Stimulated activated CD4-positive, alpha-beta T cell treated with anti-CD3 and anti-CD28 coated beads, Interleukin-4, amount 100 ng/mL, for 1 hour (primary cell): ENCODE measurements at places on chromosomes 6 and 20.

DNA sequence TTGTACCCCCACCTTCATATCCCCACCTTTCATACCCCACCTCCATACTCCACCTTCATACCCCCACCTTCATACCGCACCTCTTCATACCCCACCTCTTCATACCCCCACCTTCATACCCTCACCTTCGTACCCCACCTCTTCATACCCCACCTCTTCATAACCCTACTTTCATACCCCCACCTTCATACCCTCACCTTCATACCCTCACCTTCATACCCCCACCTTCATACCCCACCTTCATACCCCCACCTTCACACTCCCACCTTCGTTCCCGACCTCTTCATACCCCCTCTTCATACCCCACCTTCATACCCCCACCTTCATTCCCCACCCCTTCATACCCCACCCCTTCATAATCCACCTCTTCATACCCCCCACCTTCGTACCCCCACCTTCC is 92.9 kb upstream of the NAA20 start:
- DNase-seq = no peak

- DNase-seq = no peak
Measured at GRCh38 chr6:14310960-14311359, 193.4 kb downstream of the CD83 start.

- no peak for DNase-seq
Measured at GRCh38 chr6:161242779-161243693, 30.8 kb downstream of the AGPAT4 start.

DNA sequence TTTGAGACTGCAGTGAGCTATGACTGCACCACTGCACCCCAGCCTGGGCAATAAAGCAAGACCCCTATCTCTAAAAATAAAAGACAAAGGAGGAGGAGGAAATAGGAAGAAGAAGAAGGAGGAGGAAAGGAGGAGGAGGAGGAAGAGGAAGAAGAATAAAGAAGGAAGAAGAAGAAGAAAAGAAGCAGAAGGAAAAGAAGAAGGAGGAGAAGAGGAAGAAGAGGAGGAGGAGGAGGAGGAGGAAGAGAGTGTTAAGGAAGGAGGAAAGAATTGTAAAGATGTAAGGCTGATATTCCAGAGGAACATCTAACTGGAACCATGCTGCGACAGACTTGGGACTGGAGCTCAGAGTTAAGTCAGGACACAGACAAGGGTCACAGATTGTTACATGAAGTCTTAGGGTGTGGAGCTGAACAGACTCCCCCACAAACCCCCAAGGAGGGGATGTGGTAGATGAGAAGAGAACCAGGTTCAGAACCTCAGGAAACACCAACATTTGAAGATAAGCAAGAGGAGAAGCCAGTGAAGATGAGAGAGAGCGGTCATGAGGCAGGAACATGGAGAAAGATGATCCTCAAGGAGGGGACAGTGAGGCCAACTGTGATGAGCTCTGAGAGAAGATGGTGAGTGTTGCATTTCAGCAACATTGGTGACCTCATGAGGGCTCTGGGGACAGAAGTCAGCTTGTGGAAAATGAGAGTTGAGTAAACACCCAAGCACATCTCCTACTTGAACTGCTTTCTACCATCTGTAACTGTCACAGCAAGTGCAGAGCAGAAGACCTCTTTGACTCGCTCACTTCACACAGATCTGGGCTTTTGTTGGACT is 118.2 kb downstream of the CD164 start:
- DNase-seq = no peak

DNA sequence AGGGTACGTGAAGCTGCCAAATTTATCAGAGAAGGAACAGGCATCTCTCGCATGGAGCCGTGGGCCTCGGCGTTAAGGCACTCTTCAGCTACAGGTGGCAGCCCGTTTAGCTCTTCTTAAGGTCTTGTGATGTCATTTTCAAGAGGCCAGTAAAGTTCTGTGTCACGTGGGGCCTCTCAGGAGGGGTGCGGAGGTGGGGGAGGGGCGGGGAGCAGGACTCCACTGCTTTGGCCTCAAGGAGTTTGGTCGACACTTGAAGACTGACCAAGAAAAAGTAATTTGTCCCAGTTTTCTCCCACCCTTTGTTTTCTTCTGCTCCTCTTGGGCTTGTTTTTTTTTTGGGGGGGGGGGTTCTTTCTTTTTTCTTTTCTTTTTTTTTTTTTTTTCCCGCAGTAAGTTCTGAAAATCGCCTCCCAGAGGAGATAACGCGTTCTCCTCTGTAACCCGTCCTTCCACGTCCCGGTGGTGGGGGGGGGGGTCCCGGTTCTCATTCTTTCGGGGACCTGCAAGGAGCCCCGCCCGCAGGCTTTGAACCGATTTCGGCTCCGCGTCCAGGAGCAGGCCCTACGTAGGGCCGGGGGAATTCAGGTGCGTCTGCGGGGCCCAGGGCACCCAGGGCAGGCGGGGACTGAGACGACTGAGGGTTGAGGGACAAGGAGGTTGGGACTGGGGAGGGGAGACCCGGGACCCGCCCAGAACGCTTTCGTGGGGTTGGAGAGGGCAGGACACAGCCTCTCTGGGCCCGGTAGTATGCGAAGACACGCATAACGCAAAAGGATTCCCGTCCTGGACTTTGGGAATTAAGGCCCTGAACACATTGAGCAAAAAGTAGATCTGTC is 26.0 kb downstream of the GPX6 start:
- peak; percentile 40 for DNase-seq

GRCh38 chr20:57666106-57666833 is 43.5 kb downstream of the PMEPA1 start:
- no peak for DNase-seq

DNA sequence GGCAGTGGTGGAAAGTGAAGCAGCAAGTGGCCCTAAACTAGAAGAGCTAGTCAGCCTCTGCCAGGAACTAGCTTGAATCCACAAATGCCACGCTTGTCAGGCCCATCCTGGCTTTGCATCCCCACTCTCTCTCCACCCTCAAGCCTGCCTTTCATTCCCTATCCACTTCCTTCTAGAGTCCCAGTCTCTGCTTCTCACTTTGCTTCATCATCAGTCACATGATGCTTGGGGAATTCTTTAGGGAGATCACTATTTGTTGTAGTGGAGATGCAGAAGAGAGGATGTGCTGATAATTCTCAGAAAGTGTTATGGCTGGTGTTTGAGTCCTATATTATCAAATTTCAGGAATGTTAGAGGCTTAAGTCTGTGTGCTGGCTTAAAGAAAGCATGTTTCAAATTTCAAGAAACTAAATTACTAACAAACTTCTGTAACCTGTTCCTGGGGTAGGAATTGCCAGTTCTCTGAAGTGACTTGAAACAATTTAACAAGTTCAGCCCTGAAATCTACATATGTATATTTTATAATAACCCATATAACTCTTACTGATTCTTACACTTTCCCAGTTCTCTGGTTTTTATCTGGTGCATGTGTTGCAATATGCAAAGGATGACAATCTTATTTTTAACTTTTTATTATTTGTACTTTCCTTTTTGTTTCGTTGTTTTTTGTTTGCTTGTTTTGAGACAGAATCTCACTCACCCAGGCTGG is 7.5 kb downstream of the TRIM39 start:
- DNase-seq = no peak

- no peak for DNase-seq
Measured at GRCh38 chr6:53727748-53728147, 62.2 kb upstream of the KLHL31 start.

- DNase-seq = no peak
Measured at GRCh38 chr6:33992191-33992590, 153.7 kb downstream of the GRM4 start.

DNA sequence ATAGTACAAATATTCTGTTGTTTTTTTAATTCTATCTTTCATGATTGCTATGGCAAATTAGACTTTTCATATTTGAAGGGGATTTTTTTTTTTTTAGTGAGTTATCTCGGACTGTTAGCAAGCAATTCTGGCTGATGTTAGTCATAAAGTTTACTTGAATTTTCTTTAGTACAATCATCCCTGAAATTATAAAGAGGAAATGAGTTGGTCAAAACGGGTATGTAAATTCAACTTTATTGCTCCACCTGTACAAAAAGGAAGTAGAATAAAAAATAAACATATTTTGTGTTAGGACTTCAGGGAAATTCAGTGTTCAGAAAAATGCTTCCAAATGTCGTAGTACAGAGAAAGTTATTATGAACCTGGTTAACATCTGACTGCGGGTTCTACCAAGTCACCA is 40.3 kb downstream of the PPP1R14C start:
- DNase-seq = no peak

DNA sequence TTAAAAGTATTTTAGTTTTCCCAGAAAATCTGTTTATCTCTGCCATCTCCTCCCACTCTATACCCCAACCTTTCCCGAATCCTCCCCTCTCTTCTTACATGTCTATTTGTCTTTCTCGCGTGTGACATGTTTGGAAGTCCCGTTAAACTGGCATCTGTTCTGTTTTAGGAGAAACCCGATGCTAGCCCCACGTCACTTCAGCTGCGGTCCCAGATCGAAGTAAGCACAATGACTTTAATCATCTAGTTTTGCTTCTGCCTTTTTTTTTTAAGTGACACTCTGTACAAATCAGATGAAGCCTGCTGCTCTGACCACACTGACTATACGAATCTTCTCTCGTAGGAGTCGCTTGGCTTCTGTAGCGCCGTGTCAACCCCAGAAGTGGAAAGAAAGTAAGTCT is 97.4 kb downstream of the SASH1 start:
- no peak for DNase-seq

DNA sequence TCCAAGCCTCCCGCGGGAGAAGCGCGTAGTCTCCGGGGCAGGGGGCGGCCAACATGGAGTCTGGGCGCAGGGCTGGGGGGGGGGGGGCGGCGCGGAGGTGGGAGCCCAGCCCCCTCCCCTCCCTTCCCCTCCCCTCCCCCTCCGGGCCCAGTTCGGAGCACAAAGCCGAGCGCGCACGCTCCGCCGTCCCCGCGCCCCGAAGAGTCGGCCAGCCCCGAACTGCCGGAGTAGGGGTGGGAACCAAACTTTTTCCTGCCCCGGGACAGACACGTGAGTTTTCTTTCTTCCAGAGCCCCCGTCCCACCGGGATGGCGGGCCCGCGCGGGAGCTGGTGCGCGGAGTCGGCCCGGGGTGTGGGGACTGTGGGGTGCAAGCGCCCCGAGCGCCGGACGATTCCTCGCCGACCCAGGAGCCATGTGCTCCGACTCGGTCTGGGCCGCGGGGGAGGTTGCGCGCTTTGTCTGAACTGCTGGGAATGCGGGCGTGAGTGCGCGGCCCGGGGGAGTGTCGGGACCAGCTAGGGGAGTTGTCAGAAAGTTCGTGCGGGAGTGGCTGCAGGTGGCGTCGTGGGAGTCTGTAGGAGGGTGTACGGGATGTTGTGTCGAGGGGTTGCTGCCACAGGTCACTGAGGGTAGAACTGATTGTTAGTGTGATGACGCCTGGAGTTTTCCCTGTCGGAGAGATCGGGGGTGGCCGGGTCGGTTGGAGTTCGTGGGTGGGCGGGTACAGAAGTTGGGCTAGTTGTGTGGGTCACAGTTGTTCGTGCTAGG is 1.2 kb downstream of the TGIF2 start:
- peak; percentile 61 for DNase-seq

DNA sequence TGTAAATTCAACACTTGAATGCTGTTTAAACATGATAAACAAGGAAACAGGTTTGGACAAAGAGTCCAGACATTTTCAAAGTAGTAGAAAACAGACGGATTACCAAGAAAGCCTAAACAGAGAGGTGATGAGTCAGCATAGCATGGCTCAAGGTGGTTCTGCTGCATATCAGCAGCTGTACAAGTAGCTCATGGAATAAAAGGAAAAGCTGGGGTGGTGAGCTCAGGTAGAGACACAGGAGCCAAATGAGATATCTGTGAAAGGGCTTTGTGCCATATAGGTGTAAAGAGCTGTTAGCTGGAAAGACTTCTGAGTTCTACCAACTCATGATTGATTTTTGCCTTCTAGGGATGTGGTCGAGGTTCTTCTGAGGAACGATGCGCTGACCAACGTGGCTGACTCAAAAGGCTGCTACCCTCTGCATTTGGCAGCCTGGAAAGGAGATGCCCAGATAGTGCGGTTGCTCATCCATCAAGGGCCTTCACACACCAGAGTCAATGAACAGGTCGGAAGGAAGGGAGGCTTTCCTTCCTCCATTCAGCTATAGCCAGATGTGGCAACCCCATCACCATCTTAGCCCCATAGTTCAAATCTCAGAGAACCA is 80.7 kb downstream of the ANKS1A start:
- DNase-seq = no peak

GRCh38 chr6:9346923-9347322 is 911.6 kb upstream of the SLC35B3 start:
- no peak for DNase-seq

GRCh38 chr6:50843842-50844241 is 25.2 kb downstream of the TFAP2B start:
- no peak for DNase-seq

- no peak for DNase-seq
Measured at GRCh38 chr6:106082735-106083398, 3.3 kb upstream of the PRDM1 start.

GRCh38 chr6:143973097-143973966 is 34.7 kb downstream of the PLAGL1 start:
- no peak for DNase-seq

DNA sequence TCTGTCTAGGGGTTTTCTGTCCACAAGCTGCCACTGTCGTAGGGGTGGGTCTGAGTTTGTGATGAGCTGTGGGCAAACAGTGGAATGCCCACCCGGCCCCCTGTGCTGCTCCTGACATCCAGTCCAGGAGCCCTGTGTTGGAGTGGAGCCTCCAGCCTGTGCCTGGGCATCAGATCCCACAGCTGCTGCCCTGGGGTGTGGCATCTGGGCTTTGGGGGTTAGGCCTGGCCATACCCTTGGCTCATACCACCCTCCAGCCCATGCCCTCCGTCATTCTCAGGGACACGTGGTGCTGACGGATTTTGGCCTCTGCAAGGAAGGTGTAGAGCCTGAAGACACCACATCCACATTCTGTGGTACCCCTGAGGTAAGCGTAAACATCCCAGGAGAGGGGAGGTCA is 12.9 kb downstream of the SGK2 start:
- DNase-seq = no peak

- no peak for DNase-seq
Measured at GRCh38 chr6:41476401-41476800, 69.8 kb upstream of the FOXP4 start.

DNA sequence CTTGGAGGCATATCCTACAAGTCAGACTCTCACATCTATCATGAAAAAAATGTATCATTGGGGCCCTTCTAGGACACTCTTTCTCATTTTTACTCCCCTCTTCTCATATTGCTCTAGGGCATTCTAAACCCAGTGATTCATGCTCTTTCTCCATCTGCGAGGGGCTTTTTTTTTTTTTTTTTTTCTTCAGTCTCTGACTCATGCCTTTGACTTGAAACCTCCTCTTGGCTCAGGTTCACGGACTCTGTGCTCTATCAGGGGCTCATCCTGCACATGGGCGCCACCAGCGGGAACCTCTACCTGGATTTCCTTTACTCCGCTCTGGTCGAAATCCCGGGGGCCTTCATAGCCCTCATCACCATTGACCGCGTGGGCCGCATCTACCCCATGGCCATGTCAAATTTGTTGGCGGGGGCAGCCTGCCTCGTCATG is 17.8 kb downstream of the SLC22A1 start:
- DNase-seq = no peak

DNA sequence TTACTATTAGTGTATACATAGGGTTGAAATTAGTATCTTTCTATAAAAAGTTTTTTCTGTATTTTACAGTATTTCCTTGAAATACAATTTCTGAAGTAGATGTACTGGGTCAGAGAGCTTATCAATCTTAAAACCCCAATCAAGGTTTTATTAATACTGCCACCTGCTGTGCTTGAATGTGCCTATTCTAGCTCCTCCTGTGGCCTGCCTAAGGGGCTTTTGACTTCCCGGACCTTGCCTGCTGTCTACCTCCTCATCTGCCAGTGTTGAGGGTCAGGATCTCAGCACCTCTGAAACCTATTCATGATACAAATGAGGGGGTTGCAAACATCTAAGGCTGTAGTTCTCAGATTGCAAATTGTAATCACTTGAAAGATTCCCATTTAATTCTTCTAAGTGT is 9.2 kb downstream of the PACRG start:
- DNase-seq = no peak
